ENCODE measurements at places on chromosomes 5 and 9.

DNA sequence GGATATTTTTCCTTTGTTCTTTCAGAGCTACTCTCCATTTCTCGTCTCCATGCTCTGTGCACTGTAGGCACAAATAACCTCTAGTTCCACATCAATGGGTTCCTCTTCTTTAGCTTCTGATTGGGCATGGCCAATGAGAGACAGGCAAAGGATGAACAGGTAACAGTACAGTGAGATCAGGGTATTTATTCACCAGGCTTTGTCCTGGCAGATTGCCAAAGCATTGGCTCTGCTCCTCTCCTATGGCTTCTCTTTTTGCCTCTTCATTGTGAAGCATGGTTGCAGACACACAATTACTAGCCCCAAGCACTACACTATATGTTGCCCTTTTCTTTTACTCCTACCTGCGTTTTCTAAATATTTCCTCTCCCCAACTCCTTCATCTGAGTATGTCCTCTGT lies 215.1 kb upstream of the ARRDC3 start:
- DNase-seq, result no peak

DNA sequence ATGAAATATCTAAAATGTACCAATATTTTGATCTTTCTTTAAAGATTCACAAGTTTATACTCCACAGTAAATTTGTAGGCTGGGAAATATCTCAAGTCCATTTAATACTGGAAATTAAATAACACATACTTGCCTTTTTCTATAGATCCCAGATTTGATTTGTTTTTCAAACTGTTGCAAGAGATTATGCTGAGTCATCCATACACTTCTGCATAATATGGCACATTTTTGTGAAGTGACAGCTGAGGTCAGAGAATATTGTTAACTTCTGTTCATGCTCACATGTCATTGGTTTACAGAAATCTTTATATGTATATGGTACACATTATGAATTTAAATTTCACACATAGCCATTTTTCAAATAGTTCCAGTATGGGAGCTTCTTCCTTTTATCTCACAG lies 1066.3 kb upstream of the NUDT12 start:
- no peak for DNase-seq

DNA sequence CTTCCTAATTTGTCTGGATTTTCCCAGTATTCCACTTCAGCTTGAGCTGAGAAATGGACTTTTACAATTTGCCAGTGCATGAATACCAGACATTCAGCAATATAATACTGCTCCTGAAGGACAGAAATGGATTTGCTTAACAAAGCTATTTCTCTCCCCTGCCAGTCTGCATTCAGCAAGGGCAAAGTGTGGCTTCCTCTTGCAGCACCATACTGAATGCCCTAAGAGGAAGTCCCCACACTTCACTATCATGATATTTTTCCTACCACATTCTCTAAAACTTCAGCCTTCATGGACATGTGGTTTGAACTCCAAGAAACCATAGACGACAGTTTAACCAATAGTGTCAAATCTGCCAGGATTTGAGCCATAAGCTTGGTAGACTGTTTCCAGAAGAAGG lies 19.8 kb upstream of the TLE4 start:
- DNase-seq, result no peak

DNA sequence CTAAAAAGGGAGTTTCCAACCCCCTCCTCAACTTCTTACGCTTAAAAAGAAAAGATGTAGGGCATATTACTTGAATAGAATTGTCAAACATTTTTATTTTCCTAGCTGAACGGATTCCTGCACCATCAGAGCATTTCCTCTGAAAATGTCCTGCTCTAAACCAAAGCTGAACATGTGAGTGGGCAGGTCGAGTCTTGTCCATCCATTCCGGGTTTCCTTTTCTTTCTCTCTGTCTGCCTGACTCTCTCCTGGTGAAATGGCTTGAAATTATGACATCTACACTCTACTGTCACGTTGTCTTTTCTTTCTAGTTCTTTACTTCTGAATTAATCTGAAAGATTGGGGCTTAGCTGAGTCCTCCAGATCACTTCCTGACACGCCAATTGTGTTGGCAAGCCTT lies 39.2 kb upstream of the PTPN3 start:
- no peak for DNase-seq

DNA sequence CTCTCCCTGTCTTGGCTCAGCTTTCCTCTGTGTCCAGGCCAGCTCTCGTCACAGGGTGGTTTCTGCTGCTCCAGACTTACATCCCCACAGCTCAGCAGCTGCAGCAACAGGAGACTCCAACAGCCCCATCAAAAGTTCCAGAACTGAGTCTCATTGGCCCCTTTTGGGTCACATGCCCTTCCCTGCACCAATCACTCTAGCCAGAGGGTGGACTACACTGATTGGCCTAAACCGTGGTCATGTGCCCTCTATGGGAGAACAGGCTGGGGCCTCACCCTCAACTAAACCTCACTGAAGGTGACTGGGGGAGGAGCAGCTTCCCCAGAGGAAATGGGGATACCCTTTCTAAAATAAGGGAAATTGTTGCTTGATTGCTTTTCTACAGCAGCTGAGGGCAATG lies 44.4 kb upstream of the CPLX2 start:
- no peak for DNase-seq

GRCh38 chr5:126961702-126962101 lies 68.7 kb downstream of the MARCHF3 start:
- no peak for DNase-seq

GRCh38 chr5:93571114-93571949 lies 9.7 kb downstream of the NR2F1-AS1 start:
- no peak for DNase-seq

- DNase-seq, result no peak
Measured at GRCh38 chr5:5886812-5887486, 464.5 kb downstream of the ICE1 start.

DNA sequence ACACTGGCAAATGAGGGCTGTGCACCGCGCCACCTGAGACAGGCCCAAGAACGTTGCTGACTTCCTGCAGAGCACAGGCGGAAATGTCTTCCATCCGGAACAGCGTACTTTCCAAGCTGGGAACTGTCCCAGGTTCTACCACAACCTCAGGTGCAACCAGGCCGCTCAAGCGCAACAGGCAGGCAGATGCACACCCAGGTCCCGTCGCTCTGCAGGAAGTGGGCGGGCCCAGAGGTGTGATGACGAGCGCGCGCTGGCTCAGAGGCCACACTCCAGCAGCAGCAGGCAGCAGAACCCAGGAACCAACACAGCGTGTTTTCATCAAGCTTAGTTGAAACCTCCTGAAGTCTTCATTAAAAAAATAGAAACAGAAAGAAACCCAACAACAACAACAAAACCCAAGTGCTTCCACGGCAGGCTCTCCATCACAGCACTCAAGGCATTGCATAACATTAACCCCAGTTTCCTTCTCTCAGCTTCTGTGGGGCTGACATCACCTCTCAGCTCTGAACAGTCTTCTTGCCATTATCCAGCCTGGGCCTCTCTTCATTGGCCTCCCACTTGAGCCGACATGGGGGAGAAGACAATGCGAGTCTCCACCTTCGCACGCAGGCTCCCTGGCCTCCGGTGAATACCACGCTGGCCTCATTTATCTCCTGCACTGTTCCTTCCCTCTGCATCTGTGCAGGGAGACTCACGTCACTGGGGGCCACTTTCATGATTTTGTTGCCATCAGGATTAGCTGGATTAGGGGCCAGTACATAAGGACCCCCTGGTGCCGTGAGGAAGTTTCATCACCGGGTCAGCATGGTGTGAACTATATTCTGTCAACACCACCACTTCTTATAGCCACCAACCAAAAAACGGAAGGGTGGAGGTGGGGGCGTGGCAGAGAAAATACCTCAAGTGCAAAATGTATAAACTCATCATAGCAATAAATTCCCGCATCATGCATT lies 22.1 kb downstream of the PTCH1 start:
- peak; percentile 57 for DNase-seq

GRCh38 chr9:5958273-5958672 lies 57.2 kb downstream of the RANBP6 start:
- DNase-seq, result no peak

- peak; percentile 74 for DNase-seq
Measured at GRCh38 chr5:88268385-88269184, at the start of gene TMEM161B. TMEM161B (minus strand) TSS chr5:88268845; CDS start chr5:88268723, 122 bp downstream.

DNA sequence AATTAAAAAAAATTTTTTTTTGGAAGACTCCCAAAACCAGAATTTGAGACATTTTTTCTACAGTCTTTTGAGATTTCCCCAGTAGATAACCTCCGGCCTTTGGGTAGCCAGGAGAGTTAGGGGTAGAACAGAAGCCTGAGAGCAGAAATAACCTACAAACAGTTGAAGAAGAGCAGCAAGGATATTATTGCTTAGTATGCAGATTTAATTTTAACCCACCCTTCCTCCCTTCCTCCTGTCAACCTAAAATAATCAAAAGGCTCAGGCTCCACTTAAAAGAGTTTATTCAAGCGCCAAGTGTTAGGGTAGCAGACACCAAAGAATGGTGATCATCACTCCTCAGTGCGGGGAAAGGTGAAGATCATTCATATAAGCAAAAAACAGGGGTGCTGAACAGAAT lies 17.4 kb upstream of the FAM120A start:
- no peak for DNase-seq

GRCh38 chr9:30970812-30971211 lies 1413.6 kb upstream of the ACO1 start:
- DNase-seq, result no peak

- DNase-seq, result no peak
Measured at GRCh38 chr5:72811849-72812248, 4.6 kb upstream of the TNPO1 start.

DNA sequence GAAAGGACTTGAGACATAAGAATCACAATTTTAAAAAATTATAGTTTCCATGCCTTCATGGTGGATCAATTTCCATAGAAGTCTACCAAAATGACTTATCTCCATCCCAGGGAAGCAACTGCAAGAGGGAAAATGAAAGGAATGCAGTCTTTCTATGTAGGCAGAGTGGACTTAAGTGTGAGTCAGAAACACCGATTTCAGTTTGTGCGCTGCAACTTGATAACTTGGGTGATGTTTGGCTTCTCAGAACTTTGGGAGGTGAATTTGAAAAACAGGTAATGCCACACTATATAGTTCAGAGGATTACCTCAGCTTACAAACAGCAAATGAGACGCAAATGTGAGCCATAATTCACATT lies 708 bp upstream of the CSNK1G3 start:
- DNase-seq, result no peak

GRCh38 chr5:54663866-54664265 lies 146.3 kb downstream of the SNX18 start:
- no peak for DNase-seq

- no peak for DNase-seq
Measured at GRCh38 chr5:43833961-43834360, 231.0 kb downstream of the NNT start.

DNA sequence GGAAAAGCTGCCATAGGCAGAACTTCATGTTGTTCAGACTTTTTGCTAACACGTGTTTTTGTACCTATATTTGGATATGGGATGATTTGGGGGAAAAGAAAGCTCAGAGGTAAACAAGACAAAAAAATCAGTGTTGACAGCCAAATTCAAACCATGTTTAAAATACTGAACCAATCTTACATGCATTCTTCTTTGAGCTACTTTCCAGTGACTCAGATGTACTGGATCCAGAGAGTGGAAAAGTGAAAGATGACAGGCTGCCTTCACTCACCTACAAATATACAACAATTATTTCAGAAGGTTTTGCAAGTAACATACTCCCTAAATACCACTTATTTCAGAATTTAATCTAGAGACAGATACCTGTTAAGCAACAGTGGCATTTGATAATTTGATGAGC lies 165.7 kb downstream of the MPDZ start:
- DNase-seq, result no peak
